ENCODE measurements at places on chromosomes 5 and 9. TPM values are rescaled to one million over a fixed set of nuclear protein-coding genes. Genes with fewer than 3 reads are reported as not detected.

The NCBP1 gene
- 37.6 TPM for total RNA-seq

The GRM6 gene
- total RNA-seq: under 0.01 TPM

The NTRK2 gene
- total RNA-seq: 3.5 TPM

The TSC1 gene
- total RNA-seq: 82.5 TPM

The SPINK14 gene
- not detected for total RNA-seq

The WWC1 gene
- 3.6 TPM for total RNA-seq

The EIF4E1B gene
- not detected for total RNA-seq

The HAVCR1 gene
- total RNA-seq: not detected

The FAM163B gene
- not detected for total RNA-seq

The FOXD4L5 gene
- total RNA-seq: 0.16 TPM

The FOXD4 gene
- total RNA-seq: 0.16 TPM

The FRMD3 gene
- 2.8 TPM for total RNA-seq

The TRAF1 gene
- 1.5 TPM for total RNA-seq

The PLAC8L1 gene
- not detected for total RNA-seq

The WDR38 gene
- total RNA-seq: not detected

The CAMK2A gene
- total RNA-seq: 0.65 TPM

The KCNMB1 gene
- under 0.01 TPM for total RNA-seq

The TMOD1 gene
- not detected for total RNA-seq

The BHMT gene
- total RNA-seq: not detected

The C8G gene
- 1.1 TPM for total RNA-seq

The HTR4 gene
- total RNA-seq: not detected

The SLC22A4 gene
- 13.5 TPM for total RNA-seq

The S1PR3 gene
- 26.3 TPM for total RNA-seq

The SCGB3A1 gene
- total RNA-seq: not detected

The FCN1 gene
- not detected for total RNA-seq

The SMC2 gene
- total RNA-seq: 6.3 TPM

The INSL6 gene
- not detected for total RNA-seq

The CCL21 gene
- not detected for total RNA-seq

The DOCK2 gene
- 5.7 TPM for total RNA-seq

The GARIN3 gene
- not detected for total RNA-seq

The ENG gene
- 33.0 TPM for total RNA-seq

The GABRP gene
- not detected for total RNA-seq
